ENCODE measurements at places on chromosomes 11 and 22. TPM values are rescaled to one million over a fixed set of nuclear protein-coding genes. Genes with fewer than 3 reads are reported as not detected.

- no peak for DNase-seq
Measured at GRCh38 chr22:37636186-37636948, 3.1 kb upstream of the SH3BP1 start.

- no peak for DNase-seq
Measured at GRCh38 chr11:113203141-113203753, 111.1 kb upstream of the TTC12 start.

- peak; percentile 9 for DNase-seq
Measured at GRCh38 chr11:44865866-44866272, 84.8 kb downstream of the TP53I11 start.

- no peak for DNase-seq
Measured at GRCh38 chr11:14381968-14382367, 23.0 kb upstream of the RRAS2 start.

Gene VSIG2
- 3.6 TPM for total RNA-seq

Gene APOA5
- total RNA-seq: not detected

GRCh38 chr11:73325036-73325981, 17.2 kb downstream of the ARHGEF17 start:
- DNase-seq: no peak

- DNase-seq: no peak
Measured at GRCh38 chr11:63882555-63883242, 34.3 kb downstream of the RCOR2 start.

DNA sequence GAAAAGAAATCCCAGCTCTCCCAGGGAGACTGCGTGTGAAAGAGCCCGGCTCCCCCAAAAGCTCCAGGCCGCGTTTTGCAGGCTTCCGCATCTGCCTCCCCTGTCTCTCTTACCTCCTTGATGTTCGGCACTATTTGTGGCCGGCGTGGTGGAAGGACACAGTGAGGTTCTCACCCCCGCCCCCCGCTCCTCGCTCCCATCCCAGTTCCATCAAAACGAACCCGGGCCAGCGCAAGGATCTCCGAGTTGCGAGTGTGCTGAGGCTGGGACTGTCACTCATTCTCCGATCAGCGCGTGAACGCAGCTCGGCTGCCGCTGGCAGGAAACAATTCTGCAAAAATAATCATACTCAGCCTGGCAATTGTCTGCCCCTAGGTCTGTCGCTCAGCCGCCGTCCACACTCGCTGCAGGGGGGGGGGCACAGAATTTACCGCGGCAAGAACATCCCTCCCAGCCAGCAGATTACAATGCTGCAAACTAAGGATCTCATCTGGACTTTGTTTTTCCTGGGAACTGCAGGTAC, at the start of gene NCAM1:
TSS of gene NCAM1 (plus strand) at position 275 of the 523 bp plus-strand sequence.
- DNase-seq: peak; percentile 34

GRCh38 chr22:40493441-40493840, 123.0 kb downstream of the SGSM3 start:
- DNase-seq: no peak

- DNase-seq: no peak
Measured at GRCh38 chr11:129701706-129702105, 113.9 kb upstream of the TMEM45B start.

DNA sequence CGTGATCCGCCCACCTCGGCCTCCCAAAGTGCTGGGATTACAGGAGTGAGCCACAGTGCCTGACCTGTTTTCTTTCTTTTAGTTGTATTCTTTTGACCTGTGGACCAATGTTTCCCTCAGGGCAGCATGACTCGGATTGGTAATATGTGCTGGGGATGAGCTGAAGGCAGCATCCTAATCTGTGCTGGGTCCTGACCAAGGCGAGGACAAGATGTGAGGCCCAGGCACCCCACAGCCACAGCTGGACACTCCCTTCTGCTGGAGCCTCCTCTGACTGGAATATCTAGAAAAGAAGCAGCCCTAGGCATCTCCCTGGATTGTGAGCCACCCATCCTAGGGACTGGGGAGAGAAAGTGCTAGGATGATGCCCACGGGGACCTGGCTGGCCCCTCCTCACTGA, 105.4 kb downstream of the PDE2A start:
- DNase-seq: no peak

Gene PLEKHA7
- total RNA-seq: 3.8 TPM

Gene PGA5
- not detected for total RNA-seq

GRCh38 chr11:94314064-94314463, 9.7 kb downstream of the IZUMO1R start:
- no peak for DNase-seq

- peak; percentile 35 for DNase-seq
Measured at GRCh38 chr11:117218133-117218915, 13.5 kb downstream of the PCSK7 start.

DNA sequence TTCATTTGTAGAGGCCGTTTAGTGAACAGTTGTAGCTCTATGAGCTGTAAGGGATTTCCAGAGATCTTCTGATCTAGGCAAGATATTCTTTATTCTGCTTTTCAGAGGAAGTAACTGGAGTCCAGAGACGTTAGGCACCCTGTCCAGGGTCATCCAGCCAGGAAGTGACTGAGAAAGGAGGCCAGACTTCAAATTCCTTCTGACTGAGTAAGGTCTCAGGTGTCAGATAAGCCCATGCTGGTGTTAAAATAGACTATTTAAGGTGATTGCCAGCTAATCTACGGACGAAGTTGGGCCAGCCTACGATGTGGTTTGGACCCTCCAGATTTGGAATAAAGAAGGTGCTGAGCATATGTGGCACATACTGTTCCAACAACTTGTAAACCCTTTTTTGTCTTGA, 54.6 kb downstream of the GRIK4 start:
- DNase-seq: peak; percentile 77
